ENCODE measurements at places on chromosomes 3 and 15. TPM values are rescaled to one million over a fixed set of nuclear protein-coding genes. Genes with fewer than 3 reads are reported as not detected.

- no peak for DNase-seq
These were observed 44.0 kb downstream of the TPRA1 start for GRCh38 chr3:127546554-127546953.

DNA sequence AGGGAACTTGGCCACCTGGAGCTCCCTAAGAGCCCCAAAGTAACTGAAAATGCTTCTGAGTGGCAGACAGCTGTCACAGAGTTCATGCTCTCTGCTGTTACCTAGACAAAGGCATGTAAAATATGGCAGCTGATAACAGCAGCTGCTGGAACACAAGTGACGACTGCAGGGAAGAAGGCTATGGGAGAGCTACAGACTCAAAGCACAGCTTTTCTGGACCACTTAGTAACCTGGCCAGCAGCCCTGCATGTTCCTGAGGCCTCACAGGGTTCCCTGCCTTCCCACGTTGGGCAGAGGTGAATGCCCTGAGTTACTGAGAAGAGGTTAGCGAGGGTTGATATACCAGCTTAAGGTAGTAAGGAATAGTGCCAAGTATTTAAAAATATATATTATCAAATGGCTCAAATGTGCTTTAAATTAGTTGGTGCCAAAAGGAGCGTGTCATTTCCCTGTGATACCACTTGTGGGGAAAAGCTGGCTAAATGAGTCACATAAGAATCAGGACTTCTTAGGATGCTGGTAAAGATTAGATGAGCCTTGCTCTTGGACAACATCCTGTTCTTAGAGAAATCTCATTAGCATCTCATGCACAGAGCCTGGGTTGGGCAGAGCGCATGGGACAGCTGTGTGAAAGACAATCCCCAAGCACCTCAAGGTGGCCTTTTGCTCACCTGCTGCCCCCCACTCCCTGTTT, 76.4 kb upstream of the SCN5A start:
- DNase-seq = no peak

- no peak for DNase-seq
These were observed 5.3 kb downstream of the WDR6 start for GRCh38 chr3:49012441-49013017.

DNA sequence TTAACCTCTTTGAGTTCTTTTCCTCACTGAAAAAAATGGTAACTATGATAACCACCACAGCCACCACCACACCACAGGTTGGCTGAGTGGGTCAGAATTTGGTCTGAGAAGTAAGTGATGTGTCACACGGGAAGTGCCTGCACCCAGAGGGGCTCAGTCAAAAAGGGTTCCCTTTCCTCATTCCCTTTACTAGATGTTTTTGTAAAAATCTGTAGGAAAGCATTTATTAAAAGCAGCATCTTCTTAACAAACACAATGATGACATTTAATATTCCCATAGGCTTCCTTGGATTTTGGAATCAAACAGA, 23.2 kb downstream of the CFAP92 start:
- DNase-seq = no peak

DNA sequence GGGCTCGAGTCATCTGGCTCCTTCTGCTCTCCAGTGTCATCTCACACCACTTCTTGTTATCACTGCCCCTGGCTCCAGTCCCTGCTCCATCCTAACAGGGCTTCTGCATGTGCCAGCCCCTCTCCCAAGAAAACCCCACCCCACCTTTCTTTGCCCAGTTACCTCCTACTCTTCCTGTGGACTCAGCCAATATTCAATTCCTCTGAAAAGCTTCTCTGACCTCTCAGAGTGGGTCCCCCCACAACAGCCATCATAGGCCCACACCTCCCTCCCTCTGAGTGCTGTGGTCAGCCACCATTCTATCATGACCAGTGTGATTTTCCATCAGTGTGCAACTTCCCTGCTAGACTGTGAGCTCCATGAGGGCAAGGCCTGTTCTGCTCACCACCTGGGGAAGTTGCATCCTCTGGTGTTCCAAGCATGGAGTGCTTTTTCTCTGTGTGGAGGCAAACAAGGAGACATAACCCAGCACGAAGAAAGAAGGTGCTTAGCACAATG, 71.6 kb downstream of the ADCY5 start:
- no peak for DNase-seq

DNA sequence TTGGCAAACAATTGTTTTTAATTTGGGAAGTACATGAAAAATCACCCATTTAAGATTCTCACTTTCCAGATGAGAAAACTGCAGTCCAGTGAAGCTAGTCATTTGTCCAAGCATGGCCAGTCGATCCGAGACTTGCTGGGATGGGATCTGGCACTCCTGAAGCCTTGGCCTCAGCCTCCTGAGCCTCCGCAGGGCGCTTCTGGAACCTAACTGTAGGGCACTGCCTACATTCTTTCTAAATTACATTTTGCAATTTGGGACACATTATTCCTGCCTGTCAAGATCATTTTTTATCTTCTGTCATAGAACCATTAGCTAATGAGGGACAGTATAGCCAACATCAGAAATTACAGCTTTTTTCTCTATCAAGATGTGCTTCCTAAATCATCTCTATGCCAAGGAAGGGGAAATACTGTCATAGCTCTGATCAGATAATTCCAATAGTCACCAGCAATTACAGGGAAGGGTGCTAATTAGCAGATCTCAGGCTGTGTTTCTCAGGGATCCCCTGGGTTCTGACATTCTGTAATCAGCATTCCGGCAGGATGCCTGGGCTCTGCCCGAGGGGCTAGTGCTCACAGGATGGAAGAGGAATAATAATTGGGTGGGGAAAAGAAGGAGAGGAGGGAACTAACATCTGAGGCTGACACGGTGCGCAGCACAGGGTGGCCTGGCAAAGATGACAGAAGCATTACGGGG, 28.3 kb downstream of the ANAPC13 start:
- DNase-seq = no peak

DNA sequence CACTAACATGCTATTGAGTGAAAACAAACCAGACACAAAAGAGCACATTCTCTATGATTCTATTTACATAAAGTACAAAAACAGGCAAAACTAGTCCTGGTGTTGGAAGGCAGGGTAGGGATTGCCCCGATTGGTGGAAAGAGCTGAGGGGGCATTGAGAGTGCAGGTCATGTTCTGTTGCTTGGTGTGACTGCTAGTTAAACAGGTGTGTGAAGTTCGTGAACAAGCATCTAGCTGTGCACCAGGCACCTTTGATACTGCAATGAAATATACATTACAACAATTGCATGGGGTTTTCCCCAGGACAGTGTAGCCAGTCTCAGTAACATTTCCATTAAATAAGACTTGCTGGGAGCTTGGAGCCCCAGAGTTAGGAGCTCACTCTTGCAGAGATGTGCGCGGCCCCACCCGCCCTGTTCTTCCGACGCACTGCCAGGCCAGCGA, 26.3 kb upstream of the THRB start:
- DNase-seq = no peak

DNA sequence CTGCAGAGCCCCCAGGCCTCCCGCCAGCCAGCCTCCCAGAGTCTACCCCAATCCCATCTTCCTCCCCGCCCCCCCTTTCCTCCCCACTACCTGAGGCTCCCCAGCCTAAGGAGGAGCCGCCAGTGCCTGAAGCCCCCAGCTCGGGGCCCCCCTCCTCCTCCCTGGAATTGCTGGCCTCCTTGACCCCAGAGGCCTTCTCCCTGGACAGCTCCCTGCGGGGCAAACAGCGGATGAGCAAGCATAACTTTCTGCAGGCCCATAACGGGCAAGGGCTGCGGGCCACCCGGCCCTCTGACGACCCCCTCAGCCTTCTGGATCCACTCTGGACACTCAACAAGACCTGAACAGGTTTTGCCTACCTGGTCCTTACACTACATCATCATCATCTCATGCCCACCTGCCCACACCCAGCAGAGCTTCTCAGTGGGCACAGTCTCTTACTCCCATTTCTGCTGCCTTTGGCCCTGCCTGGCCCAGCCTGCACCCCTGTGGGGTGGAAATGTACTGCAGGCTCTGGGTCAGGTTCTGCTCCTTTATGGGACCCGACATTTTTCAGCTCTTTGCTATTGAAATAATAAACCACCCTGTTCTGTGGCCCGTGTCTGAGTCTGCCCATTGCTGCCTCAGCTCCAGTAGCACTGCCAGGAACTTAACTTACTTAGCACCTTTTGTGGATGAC, 32.2 kb downstream of the PTPN23 start:
- no peak for DNase-seq

- DNase-seq = no peak
These were observed 11.3 kb downstream of the SELENOS start for GRCh38 chr15:101266034-101266433.

GRCh38 chr3:45748068-45748467, 48.3 kb downstream of the SLC6A20 start:
- no peak for DNase-seq

- no peak for DNase-seq
These were observed 163.6 kb downstream of the SERPINI1 start for GRCh38 chr3:167899093-167899492.

DNA sequence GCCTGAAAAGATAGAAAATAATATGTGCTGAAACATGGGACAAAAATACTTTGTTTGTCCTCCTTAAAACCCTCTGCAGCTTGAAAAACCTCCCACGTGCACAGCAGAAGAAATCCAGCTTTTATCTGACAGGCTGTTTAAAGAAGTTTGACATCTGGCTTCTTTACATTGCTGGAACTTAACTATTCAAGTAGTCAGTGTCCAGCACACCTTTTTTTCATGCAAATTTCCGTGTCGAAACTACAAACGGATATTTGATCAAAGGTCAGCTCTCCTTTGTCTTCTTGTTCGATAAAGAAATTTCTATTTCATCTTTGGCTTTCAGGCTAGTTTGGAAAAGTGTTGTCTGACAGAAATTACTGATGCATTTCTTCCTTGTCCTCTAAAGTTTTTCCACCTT, 66.8 kb upstream of the KBTBD8 start:
- no peak for DNase-seq

DNA sequence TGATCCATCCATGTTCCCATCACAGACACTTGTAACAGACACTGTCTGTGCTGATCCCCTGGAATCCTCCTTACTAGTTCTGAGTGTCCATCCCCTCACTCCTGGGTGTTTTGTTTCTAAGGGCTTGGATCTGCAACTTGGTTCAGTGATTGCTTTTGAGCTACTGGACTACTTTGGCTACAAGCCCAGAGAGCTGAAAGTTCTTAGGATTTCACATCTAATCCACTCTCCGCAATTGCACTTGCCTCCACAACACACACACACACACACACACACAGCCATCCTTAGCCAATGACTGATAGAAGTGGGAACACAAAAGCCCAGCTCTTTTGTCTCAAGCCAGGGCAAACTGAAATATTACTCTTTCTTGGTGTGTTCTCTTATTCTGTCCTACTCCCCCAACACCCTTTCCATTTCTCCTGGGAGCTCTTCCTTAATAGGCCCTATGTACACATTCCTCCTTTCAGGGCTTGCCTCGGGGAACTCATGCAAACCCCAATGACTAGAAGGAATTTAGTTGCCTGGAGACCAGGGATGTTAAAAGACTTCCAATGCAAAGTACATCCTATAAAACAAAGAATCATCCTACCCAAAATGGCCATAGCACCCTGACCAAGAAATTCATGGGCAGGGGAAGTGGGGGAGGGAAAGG, 206.1 kb upstream of the UBE2E2 start:
- no peak for DNase-seq

GRCh38 chr3:45321607-45322391, 66.6 kb upstream of the LARS2 start:
- DNase-seq = no peak

DNA sequence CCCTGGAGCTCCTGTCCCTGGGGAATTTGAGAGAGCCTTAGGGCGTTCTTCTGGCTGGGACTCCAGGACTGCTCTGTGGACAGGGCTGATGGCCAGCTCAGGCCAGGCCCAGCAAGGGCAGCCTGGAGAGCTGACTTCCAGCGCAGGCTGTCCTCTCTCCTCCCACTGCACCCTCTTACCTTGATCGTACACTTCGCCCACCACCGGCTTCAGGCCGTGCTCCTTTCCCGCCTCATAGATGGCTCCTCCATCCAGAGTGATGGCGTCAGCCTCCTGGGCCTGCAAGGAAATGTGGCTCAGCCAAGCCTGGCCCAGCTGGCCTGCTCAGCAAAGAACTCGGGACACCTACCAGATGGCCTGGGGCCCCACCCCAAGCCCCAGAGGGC, 3.1 kb downstream of the MELTF start:
- no peak for DNase-seq

DNA sequence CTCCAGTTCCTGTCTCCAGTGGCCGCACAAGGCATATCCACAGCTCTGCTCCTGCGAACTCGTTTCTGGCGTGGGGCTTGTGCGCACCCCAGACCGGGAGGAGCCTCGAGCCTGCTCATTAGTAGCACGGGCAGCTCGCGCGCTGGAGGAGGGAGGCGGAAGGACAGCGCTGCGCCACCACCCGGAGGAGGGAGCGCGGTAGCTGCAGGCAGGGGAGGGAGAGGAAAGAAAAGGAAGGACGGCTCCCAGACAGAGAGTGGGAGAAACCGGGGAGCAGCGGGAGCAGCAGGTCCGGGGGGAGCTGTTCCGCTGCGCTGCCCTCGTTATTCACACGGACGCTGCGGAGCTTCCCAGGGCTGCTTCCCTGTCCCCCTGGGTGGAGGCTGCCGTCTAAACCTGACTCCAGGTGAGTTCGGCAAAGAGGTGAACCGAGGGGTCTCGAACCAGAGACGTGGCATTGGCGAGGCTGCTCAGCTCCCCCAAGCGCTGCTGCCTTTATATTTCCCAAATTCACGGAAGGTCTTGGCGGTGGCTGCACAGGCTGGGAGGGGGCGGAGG, 121.3 kb upstream of the ZNF717 start:
- no peak for DNase-seq

DNA sequence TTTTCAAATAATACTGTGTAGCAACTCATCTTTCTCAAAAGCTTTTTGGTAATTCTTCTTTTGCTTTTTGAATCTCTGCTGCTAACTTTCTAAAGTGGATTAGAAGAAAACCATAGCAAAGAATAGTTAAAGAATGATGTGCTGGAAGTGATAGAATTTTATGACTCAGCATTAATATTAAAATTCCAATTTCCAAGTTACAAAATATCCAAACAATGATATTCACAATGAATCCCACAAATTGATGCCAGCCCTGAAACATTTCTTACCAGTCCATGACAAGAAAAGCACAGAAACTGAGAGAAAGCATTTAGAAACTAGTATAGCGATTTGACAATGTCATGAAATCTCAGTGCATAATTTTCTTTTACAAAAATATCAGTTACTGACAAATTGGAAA, 482.2 kb downstream of the RBMS3 start:
- no peak for DNase-seq

DNA sequence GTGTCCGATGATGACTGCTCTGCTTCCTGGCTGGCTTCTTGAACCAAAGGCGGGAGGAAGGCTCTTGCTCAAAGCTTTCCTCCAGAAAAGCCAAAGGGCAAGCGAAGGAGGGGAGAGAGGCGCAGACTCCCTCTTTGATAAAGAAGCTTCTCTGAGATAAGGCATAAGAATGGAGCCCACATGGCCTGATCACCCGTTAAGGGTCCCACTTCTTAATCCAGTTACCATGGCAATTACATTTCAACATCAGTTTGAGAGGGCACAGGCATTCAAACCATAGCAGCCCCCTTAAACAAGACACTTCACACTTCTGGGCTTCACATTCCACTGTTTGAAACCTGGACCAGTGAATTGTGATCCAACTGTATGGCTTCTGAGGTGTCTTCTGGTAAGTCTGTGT, 8.0 kb downstream of the ABHD17C start:
- DNase-seq = no peak

SPINK8 gene
- polyA plus RNA-seq = not detected

TF gene
- polyA plus RNA-seq = 4.4 TPM

PLA2G4E gene
- 2.0 TPM for polyA plus RNA-seq

CAMK2N2 gene
- not detected for polyA plus RNA-seq

EHHADH gene
- 1.8 TPM for polyA plus RNA-seq

NLGN1 gene
- polyA plus RNA-seq = 1.5 TPM

PLA2G4B gene
- polyA plus RNA-seq = 7.8 TPM

ZNF502 gene
- 6.1 TPM for polyA plus RNA-seq

TTLL13 gene
- polyA plus RNA-seq = 0.20 TPM

RRP9 gene
- 15.2 TPM for polyA plus RNA-seq

EPB42 gene
- 3.0 TPM for polyA plus RNA-seq

CTXN2 gene
- not detected for polyA plus RNA-seq

FBLN2 gene
- 35.1 TPM for polyA plus RNA-seq

EPHA3 gene
- polyA plus RNA-seq = 13.8 TPM

All from forelimb muscle (tissue), 1 donor.